Stomach (tissue), 19 donors: ENCODE measurements at places on chromosomes 7 and 10. TPM values are rescaled to one million over a fixed set of nuclear protein-coding genes. Genes with fewer than 3 reads are reported as not detected.
A peak's percentile ranks its signal among the peaks of the same experiment; 100 is the strongest.

DNA sequence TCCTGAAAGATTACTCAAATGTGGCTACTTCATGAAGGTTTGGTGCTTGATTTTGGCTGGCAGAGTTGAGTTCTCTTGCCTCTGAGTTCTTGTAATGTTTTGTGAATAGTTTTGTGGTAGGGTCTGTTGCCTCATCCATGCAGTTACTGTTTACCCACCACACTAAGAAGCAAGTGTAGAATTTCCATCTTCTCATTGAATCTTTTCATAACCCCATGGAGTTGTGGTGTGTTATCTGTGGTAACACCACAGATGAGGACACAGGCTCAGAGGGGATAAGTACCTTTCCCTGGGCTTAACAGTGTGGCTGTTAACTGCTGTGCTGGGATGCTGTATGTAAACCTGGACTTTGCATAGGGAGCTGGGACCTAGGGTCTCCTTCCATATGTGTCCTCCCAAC, 186.3 kb downstream of the CAMK1D start:
- no peak for DNase-seq

PNLIP gene
- not detected for total RNA-seq

DNA sequence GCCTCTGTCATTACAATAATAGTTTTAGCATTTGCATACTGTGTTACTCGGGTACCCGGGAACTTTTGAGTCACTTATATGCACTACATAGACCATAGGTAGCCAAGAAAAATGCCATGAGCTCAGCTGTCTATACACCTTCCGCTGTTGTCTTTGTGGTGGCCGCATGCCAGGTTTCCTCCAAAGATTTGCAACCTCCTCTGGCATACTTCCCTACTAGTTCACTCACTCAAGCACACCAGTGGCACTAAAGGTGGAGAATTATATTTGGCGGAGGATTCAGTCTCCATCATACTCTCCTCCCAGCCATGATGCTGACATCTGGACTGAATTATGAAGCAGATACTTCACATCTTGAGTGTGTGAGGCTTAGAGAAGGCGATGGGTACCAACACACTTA, 35.6 kb upstream of the GRB10 start:
- no peak for DNase-seq

DNA sequence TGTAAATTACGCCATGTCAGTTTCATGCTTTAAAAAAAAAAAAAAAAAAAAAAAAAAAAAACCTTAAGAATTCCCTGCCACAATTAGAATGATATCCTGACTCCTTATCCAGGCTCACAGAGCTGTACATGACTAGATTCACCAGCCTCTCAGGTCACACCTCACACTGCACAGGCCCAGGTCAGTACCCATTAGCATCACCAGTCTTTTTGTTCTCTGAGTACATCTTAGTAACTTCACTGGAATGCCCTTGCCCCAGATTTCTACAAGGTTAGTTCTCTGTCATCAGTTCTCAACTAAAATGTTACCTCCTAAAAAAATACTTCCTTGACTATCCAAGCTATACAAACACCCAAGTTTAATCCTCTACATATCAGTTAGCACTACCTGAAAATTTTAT, 211.0 kb downstream of the LRRN3 start:
- no peak for DNase-seq

HSPA12A gene
- 6.1 TPM for total RNA-seq

DNA sequence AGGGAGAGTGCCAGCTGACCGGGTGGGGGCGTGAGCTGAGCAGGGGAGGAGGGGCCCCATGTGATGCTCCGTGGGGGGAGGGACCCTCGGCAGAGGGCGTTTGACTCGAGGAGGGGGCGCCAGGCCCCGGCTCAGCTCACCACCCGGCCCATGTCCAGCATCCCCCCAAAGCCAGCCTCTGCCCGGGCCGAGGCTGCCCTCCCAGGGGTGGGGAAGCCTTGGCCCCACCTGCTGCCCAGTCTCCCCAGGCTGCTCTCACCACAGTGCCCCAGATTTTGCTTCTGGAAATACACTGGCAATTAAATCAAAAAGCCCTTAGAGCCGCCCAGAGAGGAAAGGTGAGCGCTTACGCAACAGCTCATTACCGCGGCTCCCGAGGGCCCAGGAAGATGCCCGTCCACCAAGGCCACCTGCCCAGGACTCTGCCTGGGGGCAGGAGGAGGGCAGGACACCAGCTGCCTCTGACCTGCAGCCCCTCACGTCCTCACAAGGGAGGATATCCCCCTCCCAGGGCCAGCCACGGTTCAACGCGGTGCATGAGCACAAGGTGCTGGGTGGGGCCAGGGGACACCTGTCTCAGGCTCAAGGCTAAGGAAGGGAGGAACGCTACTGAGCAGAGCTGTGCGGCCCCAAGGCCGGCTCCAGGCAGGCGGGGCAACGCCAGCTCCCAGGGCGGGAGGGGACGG, 70.0 kb upstream of the INPP5A start:
- DNase-seq = no peak

IGF2BP3 gene
- 61.9 TPM for total RNA-seq

- DNase-seq = no peak
Measured at GRCh38 chr7:148783801-148784527, 85.3 kb downstream of the CUL1 start.

GRCh38 chr7:18895456-18895855, 222.0 kb downstream of the TWIST1 start:
- no peak for DNase-seq

DNA sequence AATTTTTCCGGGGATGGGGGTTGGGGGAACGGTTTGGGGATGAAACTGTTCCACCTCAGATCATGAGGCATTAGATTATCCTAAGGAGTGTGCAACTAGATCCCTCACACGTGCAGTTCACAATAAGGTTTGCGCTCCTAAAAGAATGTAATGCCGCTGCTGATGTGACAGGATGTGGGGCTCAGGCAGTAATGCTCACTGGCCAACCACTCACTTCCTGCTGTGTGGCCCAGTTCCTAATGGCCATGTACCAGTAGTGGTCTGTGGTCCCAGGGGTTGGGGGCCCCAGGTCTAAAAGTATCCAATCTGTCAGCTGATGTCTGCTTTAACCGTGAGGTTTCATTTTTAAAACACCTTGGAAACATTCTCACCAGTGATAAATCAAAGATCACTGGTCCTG, 2.2 kb downstream of the STN1 start:
- peak; percentile 55 for DNase-seq

- DNase-seq = no peak
Measured at GRCh38 chr7:17369691-17370426, 71.4 kb downstream of the AHR start.

DNA sequence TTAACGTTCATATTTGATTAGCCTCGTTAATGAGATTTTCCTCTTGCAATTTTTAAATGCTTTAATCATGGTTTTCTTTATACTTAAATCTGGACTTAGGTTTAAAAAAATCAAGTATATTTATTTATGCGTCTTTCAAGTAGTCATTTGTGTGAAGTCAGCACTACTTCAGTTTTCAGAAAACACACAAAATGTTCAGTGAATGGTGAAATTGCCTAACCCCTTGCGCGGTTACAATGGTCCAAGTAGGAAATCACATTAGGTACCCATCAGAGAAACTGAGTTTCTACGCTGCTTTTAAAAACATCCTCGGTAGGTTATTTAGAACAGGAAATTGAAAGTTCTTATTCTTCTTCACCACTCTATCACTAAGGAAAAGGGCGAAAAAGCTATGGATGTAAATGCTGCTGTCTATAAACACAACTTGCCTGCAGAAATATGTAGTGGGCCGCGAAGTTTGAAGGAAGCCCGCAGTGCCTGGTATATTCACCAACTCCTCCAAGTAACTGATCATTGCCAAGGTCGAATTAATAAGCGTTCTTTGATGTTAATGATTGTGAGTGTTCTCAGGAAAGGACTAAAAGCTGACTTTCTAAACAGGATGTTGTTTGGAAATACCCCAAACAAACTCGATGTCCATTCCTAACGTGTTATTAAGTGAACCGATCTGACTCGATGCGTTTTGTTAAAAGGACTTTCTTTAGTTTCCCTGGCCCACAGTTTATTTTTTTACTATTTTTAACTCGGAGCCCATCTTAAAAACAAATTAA, 1.0 kb downstream of the SYPL1 start:
- peak; percentile 13 for DNase-seq

GRCh38 chr10:69716711-69717560, 84.8 kb upstream of the COL13A1 start:
- DNase-seq = peak; percentile 73

DNA sequence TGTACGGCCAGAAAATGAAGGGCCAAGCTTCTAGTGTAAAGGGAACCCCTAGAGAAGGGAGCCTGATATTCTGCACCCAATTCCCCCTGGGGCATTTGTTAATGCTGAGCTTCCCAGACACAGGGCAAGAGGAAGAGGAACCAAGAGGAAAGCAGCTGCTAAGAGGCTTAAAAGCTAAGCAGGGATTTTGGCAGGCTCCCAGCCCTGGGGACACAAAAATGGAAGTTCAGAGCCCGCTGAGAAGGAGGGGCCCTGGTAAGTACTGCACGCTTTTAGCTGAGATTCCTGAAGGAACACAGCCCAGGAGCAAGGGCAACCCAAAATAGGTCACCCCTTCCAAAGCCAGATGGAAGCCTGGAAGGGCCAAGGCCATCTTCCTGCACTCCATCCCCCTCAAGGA, 387.3 kb upstream of the MGMT start:
- no peak for DNase-seq

DNA sequence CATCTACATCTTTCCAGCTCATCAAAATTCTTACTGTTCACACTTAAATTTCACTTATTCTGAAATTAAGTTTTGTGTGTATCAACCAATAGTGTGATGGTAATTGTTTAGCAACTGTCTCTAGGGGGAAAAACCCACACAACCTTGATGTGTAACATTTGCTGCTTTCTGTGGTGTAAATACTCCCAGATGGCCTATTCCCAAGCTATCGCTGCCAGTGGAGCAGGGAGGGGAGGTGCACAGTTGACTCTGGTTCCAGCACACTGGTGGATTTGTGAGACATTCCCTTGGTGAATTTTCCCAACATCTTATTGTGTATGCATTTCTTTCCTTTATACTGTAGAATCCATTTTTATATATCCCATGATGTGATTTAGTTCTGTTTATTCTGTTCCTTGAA, 275.9 kb upstream of the SHH start:
- no peak for DNase-seq

OGDH gene
- total RNA-seq = 24.3 TPM

GRCh38 chr7:39252916-39253315, 275.2 kb downstream of the POU6F2 start:
- DNase-seq = no peak

GRCh38 chr7:93442478-93443224, 131.9 kb downstream of the CALCR start:
- peak; percentile 34 for DNase-seq
